ENCODE measurements at places on chromosomes 2 and 18.

- DNase-seq, result no peak
Measured at GRCh38 chr2:36650031-36650829, 46.3 kb upstream of the VIT start.

DNA sequence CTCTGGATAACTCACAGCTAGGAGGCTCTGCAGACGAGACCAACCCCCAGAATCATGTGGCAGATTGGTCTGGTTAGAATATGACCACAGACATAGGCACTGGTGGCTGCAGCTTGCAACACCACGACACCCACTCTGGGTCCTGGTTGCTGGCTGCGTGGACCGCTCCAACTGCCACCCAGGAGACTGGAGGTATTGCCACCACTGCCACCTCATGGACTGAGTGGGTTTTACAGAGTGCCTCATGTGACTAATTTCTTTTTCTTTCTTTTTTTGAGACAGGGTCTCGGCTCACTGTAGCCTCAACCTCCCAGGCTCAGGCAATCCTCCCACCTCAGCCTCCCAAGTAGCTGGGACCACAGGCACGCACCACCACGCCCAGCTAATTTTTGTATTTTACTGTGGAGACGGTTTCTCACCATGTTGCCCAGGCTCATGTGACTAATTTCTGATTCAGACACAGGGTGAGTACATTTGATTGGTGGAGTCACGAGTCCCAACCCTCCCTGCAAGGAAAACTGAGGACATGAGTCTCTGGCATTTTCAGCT is 29.9 kb upstream of the NT5DC4 start:
- DNase-seq, result peak; percentile 85

DNA sequence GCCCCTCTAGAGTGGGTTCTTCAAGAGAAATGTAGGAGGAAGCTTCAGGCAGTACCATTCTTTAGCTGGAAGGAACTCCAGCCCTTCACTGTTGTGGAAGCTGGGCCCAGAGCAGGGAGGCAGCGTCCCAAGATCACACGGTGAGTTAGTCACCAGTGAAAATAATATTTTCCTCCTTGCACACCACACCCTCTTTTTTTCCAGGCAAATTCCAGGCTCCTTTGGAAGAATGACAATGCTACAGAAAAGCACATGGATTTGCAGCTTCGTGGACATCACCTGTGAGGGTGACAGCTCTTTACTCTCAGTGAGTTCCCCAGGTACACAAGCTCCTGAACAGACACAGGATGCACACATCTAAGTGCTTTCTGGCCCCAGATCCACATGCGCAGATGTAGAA is 157.1 kb downstream of the COL6A3 start:
- no peak for DNase-seq

GRCh38 chr2:238042090-238042489 is 18.7 kb upstream of the SCLY start:
- no peak for DNase-seq

DNA sequence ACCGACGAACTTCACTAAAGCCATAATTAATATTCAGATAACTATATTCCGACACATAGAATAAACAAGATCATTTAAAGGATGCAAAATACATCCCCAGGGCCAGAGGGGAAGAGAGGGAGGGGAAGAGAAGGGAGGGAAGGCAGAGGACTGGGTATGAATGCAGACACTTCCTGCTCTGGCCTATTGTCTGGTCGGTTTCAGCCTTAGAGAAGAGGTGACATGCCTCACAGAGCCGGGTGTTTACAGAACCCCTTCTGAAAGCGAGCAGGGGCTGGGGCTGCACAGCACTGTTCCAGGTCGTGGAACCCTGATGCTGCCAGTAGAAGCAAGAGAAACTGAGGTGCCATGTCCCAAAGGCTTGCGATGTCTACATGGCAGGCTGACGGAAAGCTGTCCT is 31.0 kb downstream of the CELF4 start:
- DNase-seq, result no peak

DNA sequence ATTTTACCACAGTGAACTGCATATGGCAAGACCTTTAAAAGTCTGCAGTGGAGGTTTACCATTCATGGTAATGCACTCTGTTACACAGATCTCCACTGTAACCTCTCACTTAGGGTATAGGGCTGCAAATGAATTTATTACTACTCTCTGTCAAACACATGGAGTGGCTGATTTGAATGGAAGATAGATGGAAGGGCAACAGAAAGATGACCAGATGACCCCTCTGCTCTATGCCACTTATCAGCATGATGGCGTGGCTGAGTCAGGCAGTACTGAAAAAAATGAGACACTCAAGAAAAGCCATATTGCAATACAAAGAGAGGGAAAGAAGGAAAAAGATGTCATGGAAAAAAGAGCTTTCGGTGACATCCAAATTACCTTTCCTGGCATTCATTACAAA is 72.3 kb downstream of the ABCA12 start:
- DNase-seq, result no peak

- DNase-seq, result no peak
Measured at GRCh38 chr2:1841461-1841860, 97.1 kb upstream of the PXDN start.

GRCh38 chr2:169590804-169591203 is 6.7 kb downstream of the PPIG start:
- no peak for DNase-seq

DNA sequence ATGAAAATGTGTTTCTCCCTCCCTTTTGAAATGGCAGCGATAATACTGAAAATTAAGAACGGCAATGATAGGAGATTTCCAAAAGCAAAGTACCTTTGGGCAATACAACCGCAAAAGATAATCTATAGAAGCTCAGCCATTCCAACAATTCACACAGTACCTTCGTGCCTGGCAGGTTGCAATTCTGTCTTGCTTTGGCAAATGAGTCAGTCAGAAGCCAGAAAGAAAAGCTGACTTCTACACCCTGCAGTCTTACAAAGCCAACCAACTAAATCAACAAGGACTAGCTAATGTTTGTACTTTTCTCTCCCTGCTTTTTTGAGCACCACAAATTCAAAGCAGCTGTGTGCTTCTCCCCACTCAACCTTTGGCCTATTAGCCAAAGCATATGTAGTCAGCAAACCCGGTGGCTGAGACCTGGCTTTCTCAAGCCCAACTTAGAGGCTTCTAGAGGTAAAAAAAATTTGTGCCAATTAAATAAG is 25.7 kb upstream of the ID2 start:
- DNase-seq, result no peak

DNA sequence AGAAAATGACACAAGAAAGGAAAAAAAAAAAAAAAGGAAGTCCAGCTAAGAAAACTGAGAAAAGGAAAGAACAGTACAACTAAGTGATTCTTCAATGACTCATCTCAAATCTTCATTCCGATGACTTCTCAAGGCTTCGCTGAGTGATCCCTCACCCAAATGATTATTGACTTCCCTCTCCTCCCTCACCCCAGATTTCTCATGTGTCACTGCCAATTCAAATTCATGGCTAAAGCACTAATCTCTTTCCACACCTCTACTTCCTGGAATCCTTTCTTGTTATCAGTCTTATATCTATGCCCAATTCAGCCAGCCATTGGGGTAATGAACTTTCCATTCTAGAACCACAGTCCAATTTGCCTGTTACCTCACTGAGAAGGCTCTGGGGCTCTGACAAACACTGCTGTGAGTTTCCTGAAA is 7.2 kb upstream of the ABCB11 start:
- DNase-seq, result no peak

DNA sequence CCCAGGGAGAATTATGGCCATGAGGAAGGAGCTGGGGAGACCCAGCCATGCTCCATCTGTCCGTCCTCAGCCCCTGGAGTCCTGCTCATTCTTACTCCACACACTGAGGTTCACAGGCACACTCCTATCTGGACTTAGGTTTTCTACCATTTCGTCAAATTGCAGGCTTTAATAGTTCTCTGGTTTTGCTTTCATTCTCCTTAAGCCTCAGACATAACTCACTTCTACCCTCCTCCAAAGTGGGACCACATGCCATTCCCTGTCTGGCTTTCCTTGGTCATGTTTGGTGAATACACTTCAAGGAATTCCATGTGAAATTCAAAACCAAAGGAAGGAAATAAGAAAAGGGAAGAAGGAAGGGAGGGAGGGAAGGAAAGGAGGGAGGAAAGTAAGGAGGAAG is 115.7 kb downstream of the CMPK2 start:
- no peak for DNase-seq

GRCh38 chr2:118061135-118061955 is 26.9 kb upstream of the INSIG2 start:
- no peak for DNase-seq

GRCh38 chr2:46118656-46119371 is 178.4 kb upstream of the EPAS1 start:
- no peak for DNase-seq

GRCh38 chr2:54979321-54980044 is 70.8 kb downstream of the RTN4 start:
- no peak for DNase-seq

DNA sequence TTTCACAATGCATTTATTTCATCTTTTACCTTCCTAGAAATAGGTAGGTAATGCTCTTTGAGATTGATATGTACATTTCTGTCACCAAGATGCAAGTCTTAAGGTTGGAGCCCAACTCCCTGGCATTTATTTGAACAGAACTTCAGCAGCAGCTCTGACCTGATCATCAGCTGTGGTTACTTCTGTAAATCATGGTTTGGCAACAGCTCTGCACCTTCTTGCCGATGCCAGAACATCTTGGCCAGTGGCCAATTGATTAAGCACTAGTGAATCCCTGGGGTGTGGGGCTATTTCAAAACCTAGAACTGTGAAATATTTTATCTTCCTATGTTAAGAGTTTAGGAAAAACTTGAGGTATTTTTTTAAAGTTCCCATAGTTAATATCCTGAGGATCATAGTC is 124.8 kb upstream of the NYAP2 start:
- DNase-seq, result no peak

DNA sequence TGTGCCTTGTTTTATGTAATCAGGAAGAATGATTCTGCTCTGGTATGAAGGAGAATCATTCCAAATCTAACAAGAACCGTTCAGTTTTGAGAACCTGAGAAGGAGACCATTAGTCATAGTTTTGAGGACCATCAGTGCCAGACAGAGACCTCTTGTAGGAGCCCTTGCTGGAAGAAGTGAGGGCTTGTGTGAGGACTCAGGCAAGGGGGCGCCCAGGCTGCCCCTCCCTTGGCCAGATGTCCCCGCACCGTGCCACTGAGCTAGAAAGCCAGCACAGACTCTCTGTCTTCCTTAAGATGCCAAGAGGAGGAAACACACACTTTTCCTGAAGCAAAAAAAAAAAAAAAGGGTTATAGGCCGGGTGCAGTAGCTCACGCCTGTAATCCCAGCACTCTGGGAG is 55.7 kb upstream of the SLC39A10 start:
- no peak for DNase-seq

DNA sequence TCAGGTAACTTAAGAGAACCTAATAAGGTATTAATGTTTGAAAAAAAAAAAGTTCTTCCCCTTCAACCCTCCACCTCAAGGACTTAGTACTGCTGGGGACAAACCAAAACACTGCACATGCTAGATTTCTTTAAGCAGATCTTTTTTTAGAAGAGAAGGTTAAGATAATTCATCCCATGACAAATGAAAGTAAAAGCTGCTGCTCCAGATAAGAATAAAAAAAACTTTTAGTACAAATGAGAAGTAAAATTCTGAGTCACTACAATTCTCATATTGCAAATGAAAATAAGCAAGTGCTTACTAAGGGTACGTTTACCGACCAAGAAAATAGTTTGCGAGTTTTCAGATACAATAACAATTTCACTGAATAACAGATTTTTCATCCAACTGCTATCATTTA is 8.9 kb downstream of the STAM2 start:
- DNase-seq, result no peak

DNA sequence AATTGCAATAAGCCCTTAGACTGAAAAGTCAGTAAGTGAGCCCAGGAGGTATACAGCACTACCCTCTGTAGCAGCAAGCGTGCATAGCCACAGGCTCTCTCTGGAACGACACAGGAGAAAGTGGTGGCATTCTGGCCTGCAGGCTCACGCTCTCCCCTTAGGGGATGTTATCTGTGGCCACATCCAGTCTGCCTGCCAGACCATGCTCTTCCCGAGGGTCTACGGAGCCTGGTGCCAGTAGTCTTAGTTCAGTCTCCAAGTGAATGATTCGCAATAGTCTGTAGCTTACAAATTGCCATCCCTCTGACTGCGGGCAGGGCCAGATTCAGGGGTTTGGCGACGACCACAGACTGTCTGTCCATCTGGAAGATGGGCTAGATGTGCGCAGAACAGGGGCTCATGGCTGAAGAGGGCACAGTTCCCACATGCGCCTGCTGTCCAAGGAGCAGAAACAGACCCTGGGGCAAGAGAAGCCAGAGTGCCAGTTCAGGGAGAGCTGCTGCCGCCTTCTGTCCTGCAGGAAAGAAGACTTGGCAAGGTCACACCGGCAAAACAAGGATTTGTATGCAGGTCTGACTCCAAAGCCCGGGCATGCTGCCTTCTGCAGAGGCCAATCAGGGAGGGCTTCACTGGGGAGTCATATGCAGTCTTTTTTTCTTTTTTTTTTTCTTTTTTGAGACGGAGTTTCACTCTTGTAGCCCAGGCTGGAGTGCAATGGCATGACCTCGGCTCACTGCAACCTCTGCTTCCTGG is 3.5 kb upstream of the KLF11 start:
- no peak for DNase-seq

GRCh38 chr18:74342416-74343043 is 26.9 kb downstream of the C18orf63 start:
- DNase-seq, result no peak

- DNase-seq, result no peak
Measured at GRCh38 chr2:5520463-5520972, 171.7 kb upstream of the SOX11 start.

GRCh38 chr2:176138923-176139660 is 9.6 kb downstream of the HOXD8 start:
- peak; percentile 56 for DNase-seq

DNA sequence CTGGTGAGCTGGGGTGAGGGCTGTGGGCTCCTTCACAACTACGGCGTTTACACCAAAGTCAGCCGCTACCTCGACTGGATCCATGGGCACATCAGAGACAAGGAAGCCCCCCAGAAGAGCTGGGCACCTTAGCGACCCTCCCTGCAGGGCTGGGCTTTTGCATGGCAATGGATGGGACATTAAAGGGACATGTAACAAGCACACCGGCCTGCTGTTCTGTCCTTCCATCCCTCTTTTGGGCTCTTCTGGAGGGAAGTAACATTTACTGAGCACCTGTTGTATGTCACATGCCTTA is 10.5 kb downstream of the PROC start:
- no peak for DNase-seq

All from suprapubic skin (tissue), 4 donors.